ENCODE measurements at places on chromosomes 2 and 18.
A peak's percentile ranks its signal among the peaks of the same experiment; 100 is the strongest.

GRCh38 chr18:40016405-40016804 lies 1938.6 kb upstream of the PIK3C3 start:
- no peak for DNase-seq

DNA sequence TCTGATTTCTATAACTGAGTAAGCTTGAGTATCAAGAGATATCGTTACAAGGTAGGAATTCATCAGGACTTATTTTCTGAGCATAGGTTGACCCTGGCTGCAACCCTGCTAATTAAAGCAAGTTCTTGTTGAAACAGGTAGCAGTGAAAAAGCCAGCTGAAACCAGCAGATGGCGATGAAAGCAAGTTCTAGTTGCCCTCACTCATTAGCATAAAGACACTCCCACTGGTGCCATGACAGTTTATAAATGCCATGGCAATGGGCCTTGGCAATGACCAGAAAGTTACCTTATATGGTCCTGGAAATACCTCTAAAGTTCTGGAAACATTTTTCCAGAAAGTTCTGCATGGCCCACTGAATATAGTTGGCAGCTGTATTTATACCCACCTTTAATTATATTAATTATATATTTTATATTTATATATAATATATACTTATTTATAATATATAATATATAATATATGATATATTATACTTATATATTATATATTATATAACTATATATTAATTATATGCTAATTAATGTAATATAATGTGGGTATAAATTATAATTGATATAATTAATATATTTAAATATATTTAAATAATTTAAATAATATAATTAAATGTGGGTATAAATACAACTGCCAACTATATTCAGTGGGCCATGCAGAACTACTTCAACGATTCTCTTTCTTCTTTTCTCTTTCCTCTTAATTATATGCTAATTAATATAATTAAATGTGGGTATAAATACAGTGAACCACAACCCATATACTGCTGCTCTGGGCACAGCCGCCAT lies 188.0 kb downstream of the CDH7 start:
- peak; percentile 66 for DNase-seq

GRCh38 chr18:63022429-63023022 lies 297.0 kb downstream of the BCL2 start:
- no peak for DNase-seq

GRCh38 chr2:17863539-17863938 lies 14.9 kb upstream of the KCNS3 start:
- DNase-seq = no peak

DNA sequence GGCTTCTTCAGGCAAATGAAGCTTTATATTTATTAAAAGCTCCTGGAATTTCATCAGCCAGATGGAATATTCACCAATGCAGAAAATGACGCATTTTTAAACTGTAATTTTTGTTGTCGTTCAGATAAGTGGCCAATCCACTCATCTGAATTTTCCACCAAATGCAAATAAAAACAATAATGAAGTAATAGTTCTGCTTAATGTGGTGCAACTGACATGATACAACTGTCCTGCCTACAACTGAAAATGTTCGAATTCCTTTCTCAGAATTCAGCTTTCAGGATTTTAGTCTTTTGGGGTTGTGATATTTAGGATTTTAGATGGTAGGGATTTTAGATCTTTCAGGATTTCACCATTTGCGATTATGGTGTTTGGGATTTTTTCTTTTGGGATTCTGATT lies 27.1 kb upstream of the PUM2 start:
- no peak for DNase-seq

DNA sequence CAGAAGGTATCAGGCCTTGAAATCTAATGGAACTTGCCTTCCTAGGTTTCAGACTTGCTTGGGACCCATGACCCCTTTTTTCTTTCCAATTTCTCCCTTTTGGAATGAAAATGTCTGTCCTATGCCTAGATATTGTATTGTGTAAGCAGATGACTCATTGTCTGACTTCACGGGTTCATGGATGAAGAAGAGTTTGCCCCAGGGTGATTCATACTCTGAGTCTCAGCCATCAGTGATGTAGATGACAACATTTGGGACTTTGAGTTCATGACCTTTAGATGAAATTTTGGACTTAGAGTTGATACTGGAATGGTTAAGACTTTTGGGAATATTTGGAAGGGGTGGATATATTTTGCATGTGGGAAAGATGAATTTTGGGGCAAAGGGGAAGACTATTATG lies 11.2 kb upstream of the SCYGR5 start:
- DNase-seq = no peak

DNA sequence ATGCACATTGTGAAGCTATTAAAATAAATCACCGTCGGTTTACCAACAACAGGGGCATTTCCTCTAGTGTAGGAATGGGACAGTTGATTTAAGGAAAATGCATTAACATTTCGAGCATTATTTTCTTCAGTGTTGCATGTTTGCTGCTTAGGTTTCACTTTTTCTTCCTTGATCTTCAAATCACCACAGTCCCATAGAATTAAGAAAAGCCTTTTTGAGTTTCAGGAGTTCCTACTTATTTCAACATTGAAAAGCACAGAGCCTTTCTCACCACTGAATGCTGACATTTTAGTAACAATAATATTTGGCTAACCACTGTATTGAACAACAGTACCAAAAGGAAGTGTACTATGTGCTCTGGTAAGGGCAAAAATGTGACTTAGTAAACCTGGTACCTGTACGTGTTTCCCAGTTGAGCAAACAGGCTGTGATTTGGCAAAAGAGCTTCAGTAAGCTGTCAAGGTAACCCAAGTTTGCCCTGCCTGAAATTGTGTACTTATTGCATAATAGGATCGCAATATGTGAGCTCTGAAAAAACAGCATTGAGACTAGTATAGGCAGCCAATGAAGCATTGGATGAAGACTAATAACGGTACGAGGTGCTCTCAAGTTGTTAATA lies 2.2 kb downstream of the LRRTM4 start:
- DNase-seq = no peak

DNA sequence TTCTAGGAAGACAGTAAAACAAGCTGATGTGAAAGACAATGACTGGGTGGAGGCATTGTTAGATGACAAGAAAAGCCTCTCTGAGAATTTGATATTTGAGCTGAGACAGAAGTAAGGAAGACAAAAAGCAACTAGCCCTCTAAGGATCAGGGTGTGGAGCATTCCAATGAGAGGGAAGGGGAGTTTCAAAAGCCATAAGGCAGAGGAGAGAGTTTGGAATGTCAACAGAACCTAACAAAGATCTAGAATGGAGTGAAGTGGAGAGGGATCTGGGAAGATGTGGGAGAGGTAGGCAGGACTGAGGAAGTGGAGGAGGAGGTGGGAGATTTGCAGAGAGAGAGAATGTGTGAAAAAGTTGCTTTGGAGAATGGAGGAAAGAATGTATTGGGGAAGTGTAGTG lies 17.3 kb upstream of the ASXL2 start:
- no peak for DNase-seq

- DNase-seq = no peak
Observed at GRCh38 chr2:160752475-160753330, 259.1 kb upstream of the RBMS1 start.

GRCh38 chr2:72057308-72057707 lies 90.4 kb downstream of the CYP26B1 start:
- no peak for DNase-seq

DNA sequence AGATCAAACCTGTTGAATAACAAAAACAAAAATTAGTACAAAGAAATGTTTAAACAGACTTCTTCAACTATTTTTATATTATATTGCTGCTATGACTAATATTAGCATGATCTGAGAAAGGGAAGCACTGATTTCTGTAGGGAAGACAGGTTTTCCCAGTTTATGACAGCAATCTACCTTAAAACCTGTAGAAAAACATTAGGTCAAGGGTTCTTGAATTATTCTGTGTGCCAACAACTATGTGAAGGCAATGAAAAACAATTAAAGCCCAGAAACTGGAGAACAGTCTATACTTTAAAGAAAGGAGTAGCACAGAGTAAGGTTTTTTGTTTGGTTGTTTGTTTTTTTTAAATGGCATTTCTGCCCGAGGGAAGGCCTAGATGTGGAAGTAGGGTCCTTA lies 23.3 kb downstream of the PUM2 start:
- DNase-seq = no peak

DNA sequence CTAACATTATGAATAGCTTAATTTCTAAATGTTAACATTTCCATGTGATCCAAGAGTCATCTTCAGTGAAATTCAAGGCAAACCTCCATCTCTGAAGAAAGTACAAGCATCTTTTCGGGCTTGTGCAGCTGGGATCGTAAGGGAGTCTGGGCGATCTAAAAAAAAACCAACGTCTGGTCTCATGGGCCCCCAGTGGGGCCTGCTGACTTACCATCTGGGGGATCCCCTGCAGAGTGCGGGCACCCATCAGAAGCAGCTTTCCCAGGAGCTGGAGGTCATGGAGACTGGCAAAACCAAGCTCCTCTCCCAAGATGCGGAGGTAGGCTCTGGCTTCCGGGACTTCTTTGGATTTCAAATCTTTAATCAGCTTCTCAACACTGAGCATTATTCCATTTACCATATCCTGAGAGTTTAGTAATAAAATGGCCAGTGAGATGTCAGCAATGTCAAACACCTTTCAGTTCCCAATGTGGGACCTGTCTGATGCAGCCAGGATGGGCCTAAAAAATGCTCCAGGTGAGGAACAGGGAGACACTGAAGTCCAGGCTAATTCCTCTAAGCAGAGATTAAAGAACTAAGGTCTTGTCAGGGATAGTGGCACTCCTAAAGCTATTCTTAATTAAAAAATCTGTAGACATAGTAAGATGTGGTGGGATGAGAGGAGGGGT lies 19.0 kb downstream of the APOB start:
- DNase-seq = no peak

- DNase-seq = no peak
Observed at GRCh38 chr18:41459656-41460055, 495.4 kb upstream of the PIK3C3 start.

GRCh38 chr18:44716697-44717163 lies 36.0 kb downstream of the SETBP1 start:
- DNase-seq = no peak

GRCh38 chr2:73262108-73262651 lies 22.1 kb downstream of the FBXO41 start:
- peak; percentile 45 for DNase-seq

- no peak for DNase-seq
Observed at GRCh38 chr2:60808330-60808801, 52.3 kb downstream of the PAPOLG start.

GRCh38 chr18:56570978-56571377 lies 67.4 kb downstream of the TXNL1 start:
- DNase-seq = no peak

- no peak for DNase-seq
Observed at GRCh38 chr18:50627594-50628532, 68.0 kb downstream of the MAPK4 start.

- DNase-seq = peak; percentile 93
Observed at GRCh38 chr18:43578706-43579105, 301.4 kb upstream of the SYT4 start.

DNA sequence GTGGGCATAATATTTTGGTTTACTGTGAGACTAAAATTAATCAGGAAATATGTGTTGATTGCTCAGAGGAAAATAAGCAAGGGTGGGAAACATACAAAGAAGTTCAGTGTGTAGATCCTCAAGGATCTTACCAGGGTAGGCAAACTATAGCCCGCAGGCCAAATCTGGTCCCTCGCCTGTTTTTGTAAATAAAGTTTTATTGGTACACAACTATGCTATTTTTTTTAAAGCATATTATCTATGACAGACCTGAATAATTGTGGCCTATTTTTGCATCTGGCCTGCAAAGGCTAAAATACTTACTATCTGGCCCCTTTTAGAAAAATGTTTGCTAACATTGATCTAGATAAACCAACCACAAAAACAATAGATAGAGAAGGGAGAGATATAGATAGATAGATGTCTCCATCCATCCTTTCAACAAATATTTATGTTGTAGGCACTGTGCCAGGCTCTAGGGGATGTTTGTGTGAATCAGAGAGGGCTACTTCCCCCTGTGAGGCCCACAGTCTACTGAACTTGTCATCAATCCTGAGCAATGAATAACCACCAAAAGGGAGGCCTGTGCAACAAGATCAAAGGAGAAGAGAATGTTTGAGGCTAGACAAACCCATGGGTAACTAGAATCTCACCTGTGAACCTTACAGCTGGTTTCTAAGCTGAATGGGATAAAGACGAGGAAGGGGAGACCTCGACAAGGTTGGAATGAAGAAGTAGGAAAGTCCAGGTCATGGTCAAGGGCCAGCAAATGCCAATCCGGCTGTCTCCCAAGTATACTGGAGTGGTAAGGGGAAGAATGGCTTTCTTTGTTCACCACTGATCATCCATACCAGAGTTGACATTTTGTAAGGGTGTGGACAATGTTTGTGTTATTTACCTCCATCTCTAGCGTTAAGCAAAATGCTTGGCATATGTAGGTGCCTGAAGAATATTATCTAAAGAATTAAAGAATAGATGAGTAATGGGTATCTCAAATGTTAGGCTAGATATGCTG lies 23.6 kb downstream of the ALPK2 start:
- no peak for DNase-seq

- DNase-seq = no peak
Observed at GRCh38 chr2:199716807-199717586, 134.0 kb downstream of the FTCDNL1 start.

GRCh38 chr2:147211484-147211883 lies 633.3 kb upstream of the ACVR2A start:
- DNase-seq = no peak

DNA sequence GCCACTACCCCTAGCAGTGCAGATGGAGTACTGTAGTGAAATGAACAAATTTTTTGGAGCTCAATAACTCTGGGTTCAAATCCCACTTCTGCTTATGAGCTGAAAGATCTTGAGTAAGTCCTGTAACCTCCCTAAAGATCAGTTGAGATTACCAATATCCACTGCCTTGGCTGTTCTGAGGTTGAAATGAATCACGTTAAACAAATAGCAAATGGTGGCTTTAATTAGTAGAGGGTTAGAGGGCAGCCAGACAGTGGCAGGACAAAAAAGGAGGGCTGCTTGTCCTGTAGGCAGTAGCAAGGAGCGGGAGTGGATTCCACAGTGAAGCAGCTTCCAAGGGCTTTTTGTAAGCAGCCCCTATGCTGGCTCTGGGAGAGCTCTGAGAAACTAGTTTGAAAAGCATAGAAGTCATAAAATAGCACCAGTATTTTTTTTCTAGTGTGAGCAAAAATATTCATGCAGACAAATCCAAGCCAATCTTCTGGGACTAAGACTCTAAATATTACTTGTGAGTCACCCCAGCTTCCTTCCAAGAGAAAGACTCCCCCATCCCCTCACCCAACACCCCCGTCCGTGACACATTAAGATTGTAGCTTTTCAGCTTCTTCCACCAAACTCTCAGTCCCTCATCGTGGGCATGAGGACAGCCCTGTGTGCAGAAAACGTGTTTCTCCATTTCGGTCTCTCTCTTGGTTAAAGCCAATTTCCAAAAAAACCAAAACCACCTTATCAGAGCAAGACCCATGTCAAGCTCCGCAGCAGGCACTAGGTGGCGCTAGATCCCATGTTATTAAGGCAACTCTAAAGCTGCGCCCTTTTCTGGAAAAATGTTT lies 123.5 kb upstream of the LGALSL start:
- peak; percentile 83 for DNase-seq

GRCh38 chr2:23485841-23486683 lies 101.1 kb downstream of the KLHL29 start:
- DNase-seq = no peak

Data from NCI-H146 (cell line).